ENCODE measurements at places on chromosomes 7 and 10.

- DNase-seq: no peak
These were observed 45.0 kb downstream of the TNS3 start for GRCh38 chr7:47536661-47537611.

GRCh38 chr7:33776788-33777187 is 128.6 kb upstream of the BMPER start:
- no peak for DNase-seq

DNA sequence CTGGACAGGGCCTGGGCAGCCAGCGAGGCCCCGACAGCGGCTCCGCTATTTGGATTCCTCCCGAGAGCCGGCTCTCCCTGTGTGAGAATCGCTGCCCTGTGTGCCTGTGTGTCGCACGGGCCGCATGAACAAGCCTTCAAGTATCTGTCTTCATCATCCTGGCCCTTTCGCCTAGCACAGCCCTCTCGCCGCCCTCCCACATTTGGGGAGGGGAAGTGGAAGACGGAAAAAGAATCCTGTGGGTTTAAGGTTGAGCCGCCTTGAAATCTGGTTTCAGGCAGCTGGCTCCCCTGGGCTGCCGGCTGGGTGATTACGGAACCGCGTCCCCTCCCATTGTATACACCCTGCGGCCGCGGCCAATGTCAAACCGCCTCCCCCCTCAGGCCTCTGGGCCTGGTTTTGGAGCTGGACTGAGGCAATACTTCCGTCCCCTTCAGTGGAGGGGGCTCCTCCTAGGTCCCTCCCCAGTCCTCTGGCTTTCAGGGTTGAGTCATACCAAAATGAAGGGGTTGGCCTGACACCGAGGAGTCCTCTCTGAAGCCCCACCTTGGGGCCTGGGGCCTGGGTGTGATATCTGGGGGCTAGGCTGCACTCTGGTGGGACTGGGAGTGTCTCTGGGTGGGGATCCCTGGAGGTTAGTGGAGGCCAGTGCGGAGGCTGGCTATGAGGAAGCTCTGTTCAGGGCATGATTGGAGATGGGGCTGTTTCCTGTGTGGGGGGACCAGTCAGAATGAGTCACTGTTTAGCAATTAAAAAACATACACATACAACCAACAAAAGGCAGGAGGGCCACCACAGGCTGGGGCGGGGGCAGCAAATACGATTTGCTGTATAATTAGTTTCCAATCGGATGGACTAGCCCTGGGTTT is 1.7 kb downstream of the TRIM8 start:
- peak; percentile 91 for DNase-seq

DNA sequence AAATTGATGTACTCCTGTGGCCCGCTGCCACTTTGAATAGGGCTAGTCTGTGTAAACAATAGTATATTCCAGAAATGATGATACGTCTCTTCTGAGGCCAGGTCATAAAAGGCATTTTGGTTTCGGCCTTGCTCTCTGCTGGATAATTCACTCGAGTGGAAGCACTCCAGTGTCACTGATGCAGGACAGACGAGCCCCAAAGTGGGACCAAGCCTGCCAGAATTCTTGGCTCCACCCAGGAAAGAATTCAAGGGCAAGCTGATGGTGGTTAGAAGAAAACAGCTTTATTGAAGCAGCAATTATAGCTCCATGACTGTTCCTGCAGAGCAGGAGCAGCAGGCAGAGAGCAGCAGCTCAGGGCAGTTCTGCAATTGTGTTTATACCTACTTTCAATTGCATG is 717.6 kb downstream of the GRM8 start:
- DNase-seq: no peak

- DNase-seq: peak; percentile 79
These were observed 753.8 kb downstream of the GRID1 start for GRCh38 chr10:85612833-85613232.

DNA sequence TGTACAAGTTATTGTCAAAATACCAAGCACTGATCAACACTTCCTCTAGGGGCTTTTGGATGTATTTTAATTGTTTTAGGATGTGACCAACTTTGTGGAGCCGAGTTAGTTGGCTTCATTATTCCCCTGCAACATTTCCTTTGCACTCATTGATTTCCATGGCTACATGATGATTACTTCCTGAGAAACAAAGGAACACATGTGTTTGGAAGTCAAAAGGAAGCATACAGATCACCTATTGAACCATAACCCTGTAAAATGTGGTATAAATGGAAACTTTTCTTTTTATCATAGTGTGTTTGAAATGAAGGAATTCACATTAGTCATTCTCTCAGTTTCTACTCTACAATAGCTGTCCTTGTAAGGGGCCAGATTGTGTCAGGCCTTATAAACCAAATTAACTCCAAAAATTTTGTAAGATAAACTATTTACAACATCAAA is 32.2 kb upstream of the EXOC6 start:
- no peak for DNase-seq

DNA sequence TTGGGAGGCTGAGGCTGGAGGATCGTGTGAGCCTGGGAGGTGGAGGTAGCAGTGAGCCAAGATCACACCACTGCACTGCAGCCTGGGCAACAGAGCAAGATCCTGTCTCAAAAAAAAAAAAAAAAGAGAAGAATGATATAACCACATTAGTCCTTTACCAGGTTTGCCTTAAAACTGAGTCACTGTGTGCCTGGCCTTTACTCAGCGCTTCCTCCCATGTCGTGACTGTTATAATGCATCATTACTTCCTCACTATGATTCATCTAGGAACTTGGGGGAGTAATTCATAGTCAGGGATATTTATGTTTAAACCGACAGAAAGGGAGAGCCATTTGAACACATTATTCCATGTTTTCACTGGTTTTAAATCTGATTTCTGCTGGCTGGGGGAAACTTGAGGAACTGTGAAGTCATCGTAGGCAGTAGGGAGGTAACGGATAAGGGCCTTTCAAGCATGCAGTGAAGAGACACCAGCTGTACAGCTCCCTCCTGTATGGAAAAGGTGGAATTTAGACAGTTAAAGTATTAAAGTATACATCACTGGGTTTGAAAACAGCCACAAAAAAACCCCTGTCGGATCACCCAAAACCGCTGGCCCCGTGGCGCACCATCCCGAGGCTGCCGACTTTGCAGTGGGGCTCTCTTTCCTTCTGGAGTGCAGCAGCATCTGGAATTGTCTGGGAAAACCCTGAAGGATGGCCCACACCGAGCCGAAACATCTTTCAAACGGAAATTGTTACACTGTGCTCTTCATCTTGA is 119.8 kb downstream of the NKX6-2 start:
- no peak for DNase-seq

- no peak for DNase-seq
These were observed 5.1 kb upstream of the ZNF503 start for GRCh38 chr10:75406462-75407223.

DNA sequence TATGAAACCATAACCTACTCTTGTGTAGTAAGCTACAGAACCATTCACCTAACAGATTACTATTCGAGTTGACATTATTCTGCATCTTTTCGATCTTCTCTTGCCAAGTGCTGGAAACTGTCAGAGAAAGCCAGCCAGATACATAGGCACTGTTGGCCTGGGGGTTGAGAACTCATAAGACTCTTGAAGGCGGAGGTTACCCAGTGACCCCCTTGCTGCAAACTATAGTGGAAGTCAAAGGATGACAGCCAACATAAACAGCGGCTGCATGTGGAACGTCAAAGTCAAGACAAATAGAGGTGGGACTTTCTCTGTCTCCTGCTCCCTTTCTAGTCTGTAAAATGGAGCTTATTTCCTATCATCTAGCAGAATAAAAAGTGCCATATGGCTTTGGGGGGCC is 394.2 kb downstream of the LRMDA start:
- DNase-seq: no peak

- DNase-seq: no peak
These were observed 38.1 kb upstream of the AOAH start for GRCh38 chr7:36762394-36762793.

DNA sequence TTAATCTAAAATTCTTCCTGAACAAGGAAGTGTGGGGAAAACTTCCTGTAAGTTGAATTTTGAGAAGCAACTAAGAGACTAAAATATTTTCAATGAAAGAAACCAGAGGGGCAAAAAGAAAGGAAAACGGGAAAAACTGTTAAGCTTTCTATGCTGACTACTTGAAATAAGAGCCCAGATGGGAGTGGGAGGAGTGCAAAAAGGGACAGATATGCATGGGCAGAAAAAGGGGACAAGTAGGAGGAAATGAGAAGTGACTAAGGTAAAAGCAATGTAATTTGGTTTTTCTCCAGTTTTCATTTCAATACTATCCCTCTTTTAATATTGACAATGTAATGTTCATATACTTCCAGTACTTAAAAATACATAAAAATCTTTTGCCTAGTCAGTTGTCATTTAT is 11.1 kb downstream of the OGA start:
- DNase-seq: no peak

DNA sequence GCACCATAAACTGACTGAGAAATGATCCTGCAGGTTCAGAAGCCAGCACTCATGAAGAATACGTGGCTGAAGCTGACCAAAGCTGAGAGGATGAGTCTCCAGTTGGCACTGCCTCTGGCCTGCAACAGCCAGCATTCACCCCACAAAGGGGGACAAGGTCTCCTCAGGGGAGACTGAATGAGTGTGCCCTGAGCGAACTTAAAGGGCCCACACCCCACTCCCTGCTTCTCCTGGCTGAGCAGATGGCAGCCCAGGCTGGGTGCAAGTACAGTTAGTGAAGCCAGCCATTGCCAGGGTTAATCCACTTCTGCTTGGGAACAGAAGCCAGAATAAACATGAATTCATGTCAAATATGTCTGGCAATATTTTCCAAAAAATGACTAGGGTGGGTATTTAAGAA is 98.1 kb downstream of the PPP1R17 start:
- no peak for DNase-seq

DNA sequence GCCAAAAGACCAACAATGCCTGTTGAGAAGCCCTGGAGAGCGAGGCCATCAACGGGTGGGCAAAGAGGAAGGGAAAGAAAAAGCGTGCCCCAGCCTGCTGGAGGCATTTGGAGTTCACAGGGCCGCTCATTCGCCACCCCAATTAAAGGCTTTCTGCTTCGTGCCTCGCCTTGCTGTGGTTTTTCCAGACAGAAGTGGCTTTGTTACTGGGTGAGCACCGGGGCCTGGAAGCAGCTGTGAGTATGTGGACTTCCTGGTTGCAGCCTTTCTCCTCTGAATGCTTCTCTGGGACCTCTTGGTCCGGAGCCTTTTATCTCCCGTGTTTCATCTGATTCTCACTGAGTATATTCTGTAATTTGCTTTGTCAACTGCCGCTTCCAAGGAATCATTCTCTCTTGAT is 118.1 kb upstream of the EGR2 start:
- no peak for DNase-seq

DNA sequence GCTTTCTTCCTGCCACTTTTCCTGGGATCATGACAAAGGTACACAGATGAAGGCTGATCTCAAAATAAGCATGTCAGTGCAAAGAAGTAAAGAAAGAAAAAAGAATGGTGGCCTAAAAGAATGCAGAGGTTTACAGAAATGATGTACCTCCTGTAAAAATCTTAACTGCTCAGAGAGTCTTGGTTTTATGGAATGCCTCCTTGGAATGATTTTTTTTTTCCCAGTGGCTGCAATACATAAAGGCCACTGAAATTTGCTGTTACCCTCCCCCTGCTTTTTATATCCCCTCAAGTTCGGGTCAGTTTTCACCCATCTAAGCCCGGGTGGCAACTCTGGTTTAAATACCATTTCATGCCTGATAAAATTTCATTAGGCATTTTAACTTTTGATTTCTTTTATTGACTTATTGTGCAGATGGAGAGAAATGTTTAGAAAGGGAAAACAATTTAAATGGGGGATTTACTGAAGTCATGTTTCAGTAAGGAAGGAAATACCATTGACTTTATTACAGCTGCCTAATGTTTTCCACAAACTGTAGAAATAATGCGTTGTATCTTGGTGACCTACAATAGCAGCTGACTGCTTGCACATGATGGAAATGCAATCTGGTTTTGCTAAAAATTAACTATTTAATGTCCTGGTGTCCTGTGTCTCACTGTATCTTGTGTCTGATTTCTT is 102.5 kb downstream of the SAMD9 start:
- no peak for DNase-seq

DNA sequence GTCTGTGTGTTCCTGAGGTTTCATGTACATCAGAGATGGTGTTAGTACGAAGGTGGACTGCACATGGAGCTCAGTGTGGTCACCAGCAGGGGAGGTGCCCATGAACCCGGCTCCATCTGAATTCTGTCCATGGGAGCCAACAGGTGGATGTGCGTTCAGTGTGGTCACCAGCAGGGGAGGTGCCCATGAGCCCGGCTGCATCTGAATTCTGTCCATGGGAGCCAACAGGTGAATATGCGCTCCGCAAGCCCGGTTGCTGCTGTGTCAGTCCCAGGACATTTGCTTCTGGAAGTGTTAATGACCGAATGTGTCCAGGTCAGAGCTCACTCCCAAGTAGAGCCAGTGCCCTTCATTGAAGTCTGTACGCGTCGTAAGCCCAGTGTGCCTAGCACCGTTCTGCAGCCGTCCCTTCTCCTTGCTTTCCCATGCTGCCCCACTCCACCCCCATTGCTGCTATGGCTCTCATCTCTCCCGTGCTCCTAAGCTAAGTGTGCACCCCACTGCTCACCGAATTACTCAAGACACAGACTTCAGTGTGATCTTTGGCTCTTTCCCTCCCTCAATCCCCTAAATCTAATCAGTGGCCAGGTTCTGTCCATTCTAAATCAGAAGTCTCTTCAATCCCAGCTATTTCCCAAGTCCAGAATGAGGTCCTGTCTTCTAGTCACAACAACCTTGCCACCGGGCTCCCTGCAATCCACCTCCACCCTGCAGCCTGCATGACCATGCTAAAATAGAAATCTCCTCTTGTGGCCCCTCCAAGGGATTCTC is 352.4 kb downstream of the TCERG1L start:
- peak; percentile 82 for DNase-seq

DNA sequence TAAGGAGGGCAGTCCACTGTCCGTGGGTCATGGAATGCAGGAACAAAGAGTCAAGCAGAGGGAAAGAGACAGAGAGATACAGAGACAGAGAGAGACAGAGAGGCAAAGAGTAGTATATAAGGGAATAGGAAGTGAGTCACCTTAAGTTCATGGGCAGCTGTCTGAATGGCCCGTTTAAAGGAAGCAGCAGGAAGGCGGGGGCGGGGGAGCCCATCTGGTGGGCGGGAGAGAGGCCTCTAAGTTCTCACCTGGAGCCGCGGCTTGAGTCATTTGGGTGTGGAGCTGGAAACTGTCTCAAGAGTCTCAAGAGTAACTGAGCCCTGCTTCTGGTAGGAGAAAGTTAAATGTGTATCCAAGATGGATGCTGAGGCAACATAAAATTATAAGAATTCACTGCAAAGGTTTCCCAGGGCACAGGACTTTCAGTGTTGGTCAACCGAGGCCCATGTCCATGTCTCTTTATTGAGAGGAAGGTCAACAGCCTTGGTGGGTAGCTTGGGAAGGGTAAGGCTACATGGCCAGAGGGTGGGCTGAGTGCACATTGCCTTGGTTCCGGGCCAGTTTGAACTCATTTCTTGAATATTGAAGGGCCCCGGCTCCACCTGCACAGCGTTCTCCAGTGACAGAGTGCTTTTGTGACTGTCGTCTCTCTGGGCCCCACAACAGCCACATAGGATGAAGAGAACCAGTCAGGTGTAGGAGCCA is 85.5 kb upstream of the CACUL1 start:
- DNase-seq: peak; percentile 66
